Stimulated activated CD4-positive, alpha-beta T cell treated with anti-CD3 and anti-CD28 coated beads, Interleukin-4, amount 100 ng/mL, for 48 hours (primary cell): ENCODE measurements at places on chromosomes 1 and 21.

DNA sequence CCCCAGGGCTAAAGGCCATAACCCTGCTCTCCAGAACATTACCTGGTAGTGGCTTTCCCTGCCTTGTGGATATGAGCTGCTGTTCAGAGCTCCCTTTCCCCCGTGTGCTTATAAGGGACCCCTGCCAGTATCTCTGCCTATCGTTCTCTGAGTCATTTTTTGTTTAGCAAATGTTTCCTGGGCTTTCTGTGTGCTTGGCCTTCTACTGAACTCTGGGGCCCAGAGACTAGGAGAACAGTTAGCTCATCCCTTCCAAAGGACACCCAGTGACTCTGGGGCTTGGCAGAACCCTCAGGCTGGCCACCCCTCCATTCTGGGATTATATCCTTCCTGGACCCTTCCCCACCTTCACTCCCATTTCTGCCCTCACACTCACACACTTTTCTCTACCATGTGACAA, 80.8 kb upstream of the POU3F1 start:
- DNase-seq = no peak

- DNase-seq = no peak
Measured at GRCh38 chr1:17795836-17796645, 40.9 kb downstream of the ACTL8 start.

DNA sequence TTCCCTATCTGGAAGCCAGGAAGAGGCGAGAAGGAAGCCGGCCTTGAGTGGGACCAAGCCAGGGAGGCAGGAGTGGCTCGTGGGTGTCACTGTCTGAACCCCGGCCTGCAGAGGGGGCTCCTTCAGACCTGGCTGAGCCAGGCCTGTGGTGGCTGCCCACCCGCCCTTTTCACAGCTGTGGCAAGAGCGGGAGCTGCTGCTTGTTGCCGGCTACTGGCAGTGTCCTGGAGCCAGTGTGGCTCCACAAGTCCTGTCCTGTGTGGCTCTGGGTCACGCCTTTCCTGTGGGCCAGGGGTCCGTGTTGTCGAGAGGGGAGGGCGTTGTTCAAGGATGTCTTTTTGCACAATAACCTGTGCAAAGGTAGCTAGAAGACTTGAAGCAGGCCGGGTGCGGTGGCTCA, 1.3 kb downstream of the PFKL start:
- DNase-seq = no peak

DNA sequence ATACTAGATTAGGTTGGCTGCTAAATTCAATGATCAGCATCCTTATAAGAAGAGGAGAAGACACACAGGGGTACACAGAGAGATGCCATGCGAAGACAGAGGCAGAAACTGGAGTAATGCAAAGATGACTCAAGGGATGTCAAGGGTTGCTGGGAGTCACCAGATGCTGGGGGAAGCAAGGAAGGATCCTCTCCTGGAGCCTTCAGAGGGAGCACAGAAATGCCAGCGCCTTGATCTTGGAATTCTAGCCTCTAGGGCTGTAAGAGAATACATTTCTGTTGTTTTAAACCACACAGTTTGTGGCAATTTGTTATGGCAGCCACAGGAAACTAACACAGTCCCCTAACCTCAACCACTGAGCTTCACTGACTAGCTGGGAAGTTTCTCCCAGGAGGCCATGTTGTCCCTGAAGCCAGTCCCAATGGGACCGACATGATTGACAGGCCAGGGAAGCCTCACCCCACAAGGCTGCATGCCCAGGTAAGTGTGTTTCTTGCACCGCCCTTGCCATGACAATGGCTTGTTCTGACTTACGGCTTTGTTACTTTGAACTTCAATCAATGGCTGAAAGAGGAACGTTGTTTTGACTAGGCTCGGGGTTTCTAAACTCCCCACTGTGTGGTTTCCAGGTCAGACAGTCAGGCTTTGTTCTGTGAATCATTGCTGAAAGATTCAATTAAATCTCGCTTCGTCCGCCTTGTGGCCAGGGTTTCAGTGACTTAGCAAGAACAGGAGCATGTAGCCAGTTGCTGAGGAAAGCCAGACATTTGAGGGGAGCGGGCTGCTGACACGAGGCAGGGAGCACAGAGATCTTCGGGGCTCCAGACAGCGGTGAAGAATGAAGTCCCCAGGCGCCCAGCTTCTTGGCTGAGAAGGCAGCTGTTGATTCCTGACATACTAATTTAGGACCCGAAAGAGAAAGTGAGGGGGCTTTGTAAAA, 62.3 kb downstream of the RUNX1 start:
- peak; percentile 51 for DNase-seq

GRCh38 chr1:203638950-203639349, 12.3 kb downstream of the ATP2B4 start:
- no peak for DNase-seq

DNA sequence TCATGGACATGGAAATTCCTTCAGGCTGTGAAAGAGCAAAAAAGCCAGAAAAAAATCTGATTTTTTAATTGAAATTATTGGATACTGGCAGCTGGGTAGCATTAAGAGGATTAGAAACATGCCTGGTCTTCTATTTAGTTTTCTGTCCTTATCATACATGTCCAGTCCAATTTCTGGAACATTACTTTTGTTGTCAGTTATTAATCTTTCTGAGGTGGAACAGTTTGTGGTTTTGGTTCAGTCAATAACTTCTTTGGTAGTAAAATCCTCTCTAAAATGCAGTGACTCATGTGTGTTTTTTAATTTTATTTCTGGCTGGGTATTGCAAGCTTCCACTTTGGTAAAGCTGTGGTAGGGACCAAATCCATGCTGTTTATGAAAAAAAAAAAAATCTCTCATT, 687.0 kb upstream of the ADGRL2 start:
- no peak for DNase-seq

DNA sequence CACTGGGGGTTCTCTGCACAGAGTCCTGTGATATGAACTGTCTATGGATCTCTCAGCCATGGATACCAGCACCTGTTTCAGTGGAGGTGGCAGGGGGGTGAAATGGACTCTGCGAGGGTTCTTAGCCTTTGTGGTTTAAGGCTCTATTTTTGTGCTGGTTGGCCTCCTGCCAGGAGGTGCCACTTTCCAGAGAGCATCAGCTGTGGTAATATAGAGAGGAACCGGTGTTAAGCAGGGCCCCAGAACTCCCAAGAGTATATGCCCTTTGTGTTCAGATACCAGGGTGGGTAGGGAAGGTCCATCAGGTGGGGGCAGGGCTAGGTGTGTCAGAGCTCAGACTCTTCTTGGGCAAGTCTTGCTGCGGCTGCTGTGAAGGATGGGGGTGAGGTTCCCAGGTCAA, 330.0 kb upstream of the PLD5 start:
- no peak for DNase-seq

DNA sequence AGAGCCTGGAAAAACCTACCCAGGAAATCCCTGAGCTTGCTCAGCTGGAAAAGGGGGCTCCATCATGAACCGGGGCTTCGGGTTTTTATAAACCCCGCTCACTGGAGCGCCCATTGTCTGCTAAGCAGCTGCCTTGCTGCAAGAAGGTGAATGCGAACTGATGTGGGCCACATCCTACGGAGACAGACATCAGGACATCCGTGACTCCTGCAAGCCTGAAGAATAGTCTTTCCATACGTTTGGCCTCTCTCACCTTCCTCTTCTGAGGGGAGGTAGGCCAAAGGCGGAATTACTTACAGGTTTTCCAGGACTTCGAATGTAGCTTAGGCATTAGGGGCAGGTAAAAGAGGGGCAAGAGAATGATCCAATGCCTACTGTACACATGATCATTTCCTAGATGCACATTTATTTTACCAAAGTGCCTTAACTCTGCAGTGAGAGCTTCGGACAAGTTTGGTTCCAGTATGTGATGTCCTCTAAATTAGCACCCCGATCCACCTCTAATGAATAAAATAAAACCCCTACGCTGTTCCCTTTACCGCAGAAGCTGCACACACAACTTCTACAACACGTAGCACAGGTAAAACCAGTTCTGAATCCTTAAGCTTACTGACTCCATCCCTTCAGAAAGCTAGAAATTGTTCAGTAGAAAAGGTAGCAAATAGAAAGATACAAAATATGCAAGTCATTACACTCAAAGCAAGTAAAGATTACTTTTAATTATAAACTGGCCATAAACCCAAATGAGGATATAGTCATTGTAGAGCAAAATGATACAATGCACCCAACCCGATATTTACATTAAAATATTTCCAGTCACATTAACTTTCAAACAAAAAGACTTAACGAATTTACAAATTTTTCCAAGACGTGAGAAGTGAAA, 866 bp upstream of the SORT1 start:
- no peak for DNase-seq

- no peak for DNase-seq
Measured at GRCh38 chr1:228400692-228401454, 5.8 kb downstream of the TRIM11 start.

GRCh38 chr1:54318246-54318814, 87.9 kb downstream of the SSBP3 start:
- no peak for DNase-seq

GRCh38 chr1:84510668-84511067, 4.3 kb upstream of the GNG5 start:
- no peak for DNase-seq

- no peak for DNase-seq
Measured at GRCh38 chr1:189939967-189940366, 537.7 kb downstream of the BRINP3 start.

DNA sequence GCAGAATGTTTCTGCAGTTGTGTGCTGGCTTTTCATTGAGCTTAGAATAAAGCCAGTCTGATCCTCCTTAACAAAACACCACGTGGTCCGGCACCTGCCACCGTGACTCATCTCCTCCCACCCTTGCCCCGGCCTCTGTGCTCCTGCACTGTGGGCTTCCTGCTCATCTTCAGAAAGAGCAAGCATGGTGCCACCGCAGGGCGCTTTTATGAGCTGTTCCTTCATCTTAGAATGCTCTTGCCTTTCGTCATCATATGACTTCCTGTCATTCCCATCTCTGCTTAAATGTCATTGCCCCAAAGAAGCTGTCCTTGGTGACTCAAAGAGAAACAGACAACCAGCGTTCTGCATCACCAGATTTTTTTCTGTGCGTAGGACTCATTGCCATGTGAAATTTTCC, 117.8 kb downstream of the HHAT start:
- DNase-seq = peak; percentile 83

- DNase-seq = no peak
Measured at GRCh38 chr1:105872817-105873216, 1183.7 kb upstream of the PRMT6 start.

DNA sequence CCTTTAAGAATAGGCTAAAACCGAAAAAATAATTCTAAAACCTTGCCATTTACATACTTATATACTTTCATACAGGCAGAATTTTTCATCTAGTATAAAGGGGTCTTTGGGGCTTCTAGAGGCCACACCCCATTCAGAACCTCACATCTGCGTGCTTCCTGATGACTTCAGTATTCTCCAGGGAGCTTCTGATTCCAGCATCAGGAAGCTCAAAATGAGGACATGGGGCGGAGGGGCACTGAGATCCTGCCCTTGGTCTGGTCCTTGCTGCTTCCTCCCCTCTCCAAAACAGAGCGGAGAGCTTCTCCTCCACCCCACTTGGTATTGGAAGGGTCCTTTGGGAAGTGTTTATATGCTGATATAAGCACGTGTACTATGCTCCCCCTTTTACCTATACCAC, 13.8 kb downstream of the PAX7 start:
- DNase-seq = no peak

DNA sequence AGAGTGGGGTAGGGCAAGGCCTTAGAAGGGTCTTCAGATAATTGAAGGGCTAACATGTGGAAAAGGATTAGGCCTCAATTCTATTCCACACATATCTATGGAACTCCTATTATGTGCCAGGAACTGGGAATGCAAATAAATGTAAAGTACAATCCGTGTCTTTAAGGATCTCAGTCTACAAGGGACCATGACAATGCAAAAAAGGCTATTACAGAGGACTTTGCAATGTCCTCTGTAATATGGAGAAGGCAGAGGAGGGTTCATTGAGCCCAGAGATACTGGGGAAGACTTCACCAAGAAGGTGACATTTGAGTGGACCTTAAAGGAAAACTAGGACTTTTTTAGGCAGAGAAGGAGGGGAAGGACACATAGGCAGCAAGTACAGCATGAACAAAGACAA, 4.5 kb upstream of the SCMH1 start:
- no peak for DNase-seq

- no peak for DNase-seq
Measured at GRCh38 chr1:18548643-18549042, 67.9 kb downstream of the KLHDC7A start.

DNA sequence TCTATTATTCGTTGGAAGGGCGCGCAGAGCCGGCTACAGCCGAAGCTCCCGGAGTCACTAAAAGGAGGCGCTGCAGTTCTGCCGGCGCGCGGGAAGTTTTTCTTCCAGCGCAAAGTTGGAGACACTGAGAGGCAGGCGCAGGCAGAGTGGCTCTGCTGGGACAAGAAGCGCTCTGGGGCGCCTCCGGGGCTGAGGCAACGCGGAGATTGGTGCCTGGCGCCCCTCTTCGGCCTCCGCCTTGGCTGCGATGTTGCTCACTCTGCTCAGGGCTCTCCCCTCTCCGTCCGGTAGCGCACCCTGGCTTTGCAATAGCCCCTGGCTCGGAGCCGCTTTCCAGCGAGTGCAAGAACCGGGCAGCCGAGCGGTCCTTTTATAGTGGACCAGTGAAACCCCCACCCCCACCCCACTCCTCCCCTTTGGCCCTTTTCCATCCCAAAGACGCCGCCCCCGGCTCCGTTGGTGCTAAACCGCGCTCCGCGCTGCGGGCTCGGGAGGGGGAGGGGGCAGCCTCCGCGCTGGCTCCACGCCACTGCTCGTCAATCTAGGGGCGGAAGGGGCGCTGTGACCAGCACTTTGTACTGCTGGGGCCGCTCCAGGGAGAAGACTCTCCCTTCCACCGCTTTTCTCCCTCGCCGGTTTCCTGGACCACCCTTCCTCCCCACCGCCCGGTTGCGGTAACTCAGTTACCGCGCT, at the start of gene ADAMTS1:
TSS of gene ADAMTS1 (minus strand) at position 344 of the 693 bp plus-strand sequence. CDS start 455 bp downstream, outside the sequence.
- DNase-seq = no peak

GRCh38 chr1:204102029-204102611, 29.2 kb downstream of the SOX13 start:
- no peak for DNase-seq

- DNase-seq = no peak
Measured at GRCh38 chr1:180680558-180681144, 48.8 kb downstream of the XPR1 start.

- no peak for DNase-seq
Measured at GRCh38 chr1:39671793-39672550, at the start of gene NT5C1A. Gene NT5C1A (minus strand): TSS chr1:39672107. CDS start chr1:39672038, 69 bp downstream.

GRCh38 chr1:89546082-89546889, 21.7 kb downstream of the LRRC8B start:
- no peak for DNase-seq

DNA sequence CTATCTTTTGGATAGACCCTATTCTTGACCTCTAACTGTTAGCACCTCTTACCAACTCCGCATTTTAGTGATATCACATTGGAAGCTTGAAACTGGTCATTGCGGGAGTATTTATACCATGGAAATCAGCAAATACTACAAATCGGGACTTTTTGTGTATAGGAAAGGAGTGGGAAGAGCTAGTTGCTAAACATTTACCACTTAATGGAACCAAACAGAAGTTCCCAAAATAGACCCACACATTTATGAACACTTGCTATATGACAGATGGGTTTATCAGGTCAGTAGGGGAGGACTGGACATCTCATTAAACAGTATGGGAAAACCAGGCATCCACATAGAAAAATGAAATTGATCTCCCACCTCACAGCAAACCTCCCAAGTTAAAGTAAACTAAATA, 29.4 kb downstream of the PHC2 start:
- DNase-seq = no peak
